ENCODE measurements at places on chromosomes 12 and 14.

DNA sequence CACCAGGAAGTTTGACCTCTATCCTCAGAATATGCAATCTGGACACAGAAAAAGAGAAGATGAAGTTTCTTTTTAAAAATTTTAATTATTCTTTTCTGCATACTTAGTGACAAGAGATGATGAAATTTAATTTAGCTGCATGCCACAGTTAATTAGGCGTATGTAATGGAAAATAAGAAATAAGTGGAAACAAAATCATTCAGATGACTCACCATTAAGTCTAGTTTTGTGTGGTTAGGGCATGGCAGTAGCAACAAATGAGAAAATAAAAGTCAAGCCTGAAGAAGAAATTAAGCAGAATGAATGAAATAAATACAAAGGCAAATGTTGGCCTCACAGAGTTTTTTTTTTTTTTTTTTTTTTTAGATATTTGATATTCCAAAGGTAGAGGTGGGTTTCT, 30.9 kb upstream of the KLRD1 start:
- no peak for DNase-seq

DNA sequence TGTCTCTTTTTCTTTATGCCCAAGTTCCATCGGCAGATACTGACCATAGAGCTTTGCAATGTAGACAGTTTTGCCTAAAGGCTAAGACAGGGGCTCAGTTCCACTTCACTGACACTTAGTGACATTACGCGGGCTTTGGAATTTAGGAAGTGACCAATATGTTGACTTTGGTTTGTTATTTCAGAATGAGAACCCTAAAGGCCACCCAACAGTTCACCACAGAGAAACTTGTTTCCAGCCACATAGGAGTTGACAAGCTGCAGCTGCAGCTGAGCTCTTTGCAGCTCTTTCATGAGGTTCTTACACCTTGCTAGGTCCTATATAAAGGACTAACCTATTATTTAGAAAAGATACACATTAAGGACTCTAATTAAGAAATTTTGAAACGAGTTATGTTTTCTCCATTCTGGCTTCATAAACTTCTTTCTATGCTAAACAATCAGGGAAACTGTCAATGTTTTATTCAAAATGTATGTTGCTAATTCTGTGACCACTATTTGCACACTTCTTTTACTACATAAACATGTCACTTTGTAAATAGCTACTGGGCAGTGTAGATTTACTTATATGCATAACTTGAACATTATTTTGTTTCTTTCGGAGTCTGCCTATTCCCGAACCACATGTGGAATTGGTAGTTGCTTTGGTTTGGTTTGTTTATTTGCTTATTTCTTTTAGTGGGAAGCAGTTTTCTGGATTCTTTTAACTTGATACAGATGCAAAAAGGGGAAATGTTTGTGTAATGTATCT, 18.5 kb upstream of the KLRD1 start:
- DNase-seq, result no peak

GRCh38 chr12:120261951-120262851, 3.3 kb downstream of the PXN start:
- DNase-seq, result peak; percentile 39

DNA sequence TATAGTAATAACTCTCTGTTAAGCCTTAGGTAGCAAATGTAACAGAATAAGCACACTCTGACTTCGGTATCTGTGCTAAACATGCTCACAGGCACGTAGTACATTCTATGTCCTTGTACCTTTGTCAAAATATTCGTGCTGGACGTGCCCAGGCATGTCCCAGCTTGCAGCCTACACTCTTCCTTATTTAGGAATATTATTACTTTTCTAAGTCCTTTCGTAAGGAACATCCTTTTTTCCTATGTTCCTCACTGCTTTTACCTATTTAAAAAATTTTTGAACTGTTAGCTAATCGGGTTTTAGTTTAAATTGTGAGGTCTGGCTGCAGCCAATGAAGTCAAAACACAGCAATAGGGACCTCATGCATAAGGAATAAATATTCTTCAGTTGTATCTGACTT, 24.1 kb upstream of the UBC start:
- DNase-seq, result no peak

DNA sequence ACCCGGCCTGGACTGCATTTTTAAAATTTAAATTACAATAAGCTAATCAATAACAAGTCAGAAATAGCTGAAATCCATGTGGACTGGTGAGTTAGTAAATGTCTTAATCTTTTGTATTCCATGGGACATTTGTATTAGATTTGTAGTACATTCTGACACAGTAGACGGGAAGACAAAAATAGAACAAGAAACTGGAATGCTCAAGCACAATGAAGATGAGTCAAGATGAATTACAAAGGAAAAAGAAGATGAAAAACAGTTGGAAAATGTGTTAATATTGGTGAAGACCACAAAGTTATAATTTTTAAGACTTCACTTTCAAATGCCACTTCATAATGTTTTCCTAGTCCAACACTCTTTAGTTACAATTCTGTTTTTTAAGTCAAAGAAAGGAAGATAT, 97.8 kb upstream of the FERMT2 start:
- no peak for DNase-seq

DNA sequence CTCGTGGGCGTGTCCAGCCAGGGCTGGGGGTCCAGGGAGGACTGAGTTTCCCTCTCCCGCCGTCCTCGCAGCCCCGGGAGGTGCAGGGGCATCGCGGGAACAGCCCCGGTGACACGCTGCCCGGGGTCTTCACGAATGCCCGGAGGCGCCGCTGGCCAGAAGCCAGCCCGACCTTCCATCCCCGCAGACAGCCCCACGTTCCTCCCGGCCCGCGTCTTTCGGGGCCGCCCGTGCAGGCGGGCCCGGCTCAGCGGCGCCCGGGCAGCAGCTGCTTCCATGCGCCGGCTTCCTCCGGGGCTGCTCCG, 827 bp upstream of the TEDC1 start:
- DNase-seq, result no peak

- DNase-seq, result no peak
These were observed 5.6 kb downstream of the CNIH1 start for GRCh38 chr14:54435500-54435981.

DNA sequence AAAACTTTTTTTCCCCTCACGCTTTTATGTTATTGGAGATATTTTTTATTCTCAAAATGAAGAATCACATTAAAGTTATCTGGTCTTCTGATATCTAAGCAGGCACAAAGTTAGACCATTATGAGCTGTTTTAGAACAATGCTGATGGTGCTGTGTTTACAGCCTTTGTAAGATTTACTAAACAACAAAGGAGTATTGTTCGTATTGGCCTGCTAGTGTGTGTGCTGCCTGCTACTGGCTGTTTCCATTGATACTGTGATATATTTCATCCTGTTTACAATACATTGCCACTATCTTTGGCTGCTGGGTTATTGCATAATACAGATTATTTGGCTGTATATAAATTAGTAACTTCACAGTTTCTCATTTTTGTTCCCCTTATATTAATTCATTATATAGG, 220.8 kb downstream of the ITPR2 start:
- DNase-seq, result no peak

- DNase-seq, result no peak
These were observed 44.7 kb upstream of the SINHCAF start for GRCh38 chr12:31370531-31371255.

- no peak for DNase-seq
These were observed 815 bp downstream of the COQ10A start for GRCh38 chr12:56267443-56268071.

DNA sequence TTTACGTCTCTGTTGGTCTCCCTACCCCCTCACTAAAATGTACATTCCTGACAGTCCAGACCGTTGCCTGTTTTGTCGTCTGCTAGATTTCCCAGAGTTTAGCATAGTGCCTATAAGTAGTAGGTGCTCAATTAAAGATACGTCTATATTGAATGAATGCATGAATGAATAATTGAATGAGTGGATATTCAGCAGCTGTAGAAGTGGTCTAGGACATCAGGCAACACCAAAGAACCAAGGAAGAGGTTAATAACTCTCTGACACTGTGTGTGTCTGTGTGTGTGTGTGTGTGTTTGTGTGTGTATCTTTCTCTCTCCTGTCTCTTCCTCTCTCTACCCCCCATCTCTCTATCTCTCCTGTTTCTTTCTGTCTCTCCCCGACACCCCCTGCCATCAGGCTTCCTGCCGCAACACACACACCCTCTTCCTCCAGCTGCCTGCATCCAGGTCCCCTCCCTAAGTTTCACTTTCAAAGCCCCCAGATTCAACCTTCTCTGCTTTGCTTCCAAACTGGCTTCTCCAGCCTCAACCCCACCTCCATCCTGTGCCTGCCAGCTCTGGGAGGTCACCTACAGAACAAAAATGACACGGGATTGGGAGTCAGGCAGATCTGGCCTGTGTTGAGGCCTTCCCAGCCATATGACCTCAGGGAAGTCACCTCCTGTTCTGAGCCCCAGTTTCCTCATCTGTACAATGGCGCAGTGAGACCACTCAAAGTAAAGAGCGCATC, 119.9 kb upstream of the NCOR2 start:
- peak; percentile 14 for DNase-seq

GRCh38 chr12:6288235-6288634, 22.2 kb upstream of the PLEKHG6 start:
- DNase-seq, result no peak

DNA sequence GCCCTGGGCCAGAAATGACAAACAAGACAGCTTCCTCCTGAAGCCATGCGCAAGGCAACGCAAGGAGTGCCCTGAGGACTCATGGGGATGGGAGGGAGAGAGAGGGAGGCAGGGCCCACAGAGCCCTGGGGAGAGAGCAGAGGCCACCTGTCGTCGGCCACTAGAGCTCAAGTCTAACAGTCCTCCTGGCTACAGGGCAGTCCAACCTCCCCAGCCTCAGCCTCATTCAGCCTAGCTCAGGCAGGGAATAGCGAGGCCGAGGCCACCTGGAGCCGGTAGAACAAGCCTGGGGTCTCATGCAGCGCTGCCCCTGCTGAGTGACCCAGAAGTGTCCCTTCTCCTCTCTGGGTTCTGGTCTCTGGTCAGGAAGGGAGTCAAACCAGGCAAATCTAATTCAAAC, 69.5 kb downstream of the BCL11B start:
- no peak for DNase-seq

GRCh38 chr12:12719496-12719895, 2.3 kb downstream of the CDKN1B start:
- DNase-seq, result peak; percentile 42

DNA sequence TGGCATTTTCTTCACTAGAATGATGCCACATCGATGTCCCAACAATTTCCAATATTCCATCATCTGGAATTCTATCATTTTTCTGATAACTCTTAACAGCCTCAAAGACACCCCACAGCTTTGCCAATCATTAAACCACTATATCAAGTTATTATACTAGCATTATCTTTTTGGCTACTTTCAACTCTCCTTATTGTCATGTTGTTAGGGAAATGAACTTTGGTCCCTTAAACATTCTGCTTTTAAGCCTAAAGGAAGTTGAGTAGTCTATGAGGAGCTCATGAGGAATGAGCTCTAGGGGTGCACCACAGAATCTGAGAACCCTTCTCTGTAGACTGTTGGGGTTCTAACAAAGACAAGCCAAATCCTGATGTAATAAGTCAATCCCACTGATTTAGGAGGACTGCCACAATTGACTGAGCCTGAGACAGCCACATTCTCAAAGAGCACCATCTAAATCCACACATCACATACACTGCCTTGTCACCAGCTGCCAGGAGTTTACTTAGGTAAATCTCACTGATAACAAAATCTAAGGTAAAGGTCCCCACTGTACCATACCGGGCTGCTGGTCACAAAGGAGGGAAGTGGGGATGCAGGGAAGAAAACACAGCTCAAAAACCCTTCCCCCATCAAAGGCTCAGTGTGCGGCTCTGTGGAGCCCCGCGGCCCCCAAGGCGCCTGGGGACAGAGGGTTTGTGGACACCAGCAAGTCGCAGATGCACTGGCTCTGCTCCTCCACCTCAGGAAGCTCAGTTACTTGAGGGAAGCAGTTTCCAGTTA, 58.2 kb downstream of the SETD3 start:
- no peak for DNase-seq

- DNase-seq, result peak; percentile 13
These were observed 68.5 kb downstream of the FBXO34 start for GRCh38 chr14:55339770-55340169.

DNA sequence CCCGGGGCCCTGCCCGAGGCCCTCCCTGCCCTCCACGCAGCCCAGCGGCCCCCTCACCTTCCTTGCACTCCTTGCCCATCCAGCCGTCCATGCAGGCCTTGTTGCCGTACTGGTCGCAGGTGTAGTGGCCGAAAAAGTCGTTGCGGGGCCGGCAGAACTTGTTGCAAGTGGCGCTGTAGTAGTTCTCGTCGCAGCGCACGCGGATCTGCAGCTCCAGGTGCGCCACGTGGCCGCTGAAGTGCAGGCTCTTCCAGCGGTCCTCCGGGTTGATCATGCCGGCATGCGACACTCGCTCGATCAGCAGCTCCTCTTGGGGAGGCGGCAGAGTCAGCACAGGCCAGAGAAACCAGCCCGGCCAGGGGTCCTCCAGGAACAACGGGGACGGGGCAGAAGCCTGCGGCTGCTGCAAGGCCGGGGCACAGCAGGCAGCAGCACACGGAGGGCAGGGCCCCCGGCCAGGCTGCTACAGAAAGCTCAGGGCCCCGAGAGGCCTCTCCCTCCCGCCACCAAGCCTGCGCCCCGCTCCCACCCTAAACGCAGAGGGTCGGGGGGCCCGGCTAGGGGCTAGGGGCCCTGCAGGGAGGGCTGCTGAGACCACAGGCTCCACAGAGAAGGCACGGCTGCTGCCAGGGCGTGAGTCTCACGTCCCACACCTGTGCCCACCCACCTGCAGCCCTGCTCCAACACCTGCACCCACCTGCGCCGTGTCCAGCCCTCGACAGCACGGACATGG, 12.7 kb downstream of the JAG2 start:
- no peak for DNase-seq

DNA sequence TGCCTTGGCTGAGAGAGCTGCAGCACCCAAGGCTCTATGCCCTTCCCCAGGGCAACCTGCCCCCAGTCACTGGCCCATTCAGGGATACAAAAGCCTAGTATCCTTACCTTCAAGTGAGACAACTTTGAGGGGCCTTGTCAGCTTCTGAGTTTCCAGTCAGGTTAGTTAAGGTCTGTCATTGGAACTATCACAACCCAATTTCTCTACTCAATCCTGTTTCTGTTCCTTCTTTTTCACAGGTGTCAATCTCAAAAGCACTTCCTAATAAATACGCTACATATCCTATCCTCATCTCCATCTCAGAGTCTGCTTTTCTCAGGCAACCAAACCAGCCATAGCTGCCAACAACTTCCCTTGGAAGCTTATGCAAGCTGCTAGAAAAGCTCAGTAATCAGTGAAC, 4.9 kb upstream of the PTGDR start:
- DNase-seq, result no peak

DNA sequence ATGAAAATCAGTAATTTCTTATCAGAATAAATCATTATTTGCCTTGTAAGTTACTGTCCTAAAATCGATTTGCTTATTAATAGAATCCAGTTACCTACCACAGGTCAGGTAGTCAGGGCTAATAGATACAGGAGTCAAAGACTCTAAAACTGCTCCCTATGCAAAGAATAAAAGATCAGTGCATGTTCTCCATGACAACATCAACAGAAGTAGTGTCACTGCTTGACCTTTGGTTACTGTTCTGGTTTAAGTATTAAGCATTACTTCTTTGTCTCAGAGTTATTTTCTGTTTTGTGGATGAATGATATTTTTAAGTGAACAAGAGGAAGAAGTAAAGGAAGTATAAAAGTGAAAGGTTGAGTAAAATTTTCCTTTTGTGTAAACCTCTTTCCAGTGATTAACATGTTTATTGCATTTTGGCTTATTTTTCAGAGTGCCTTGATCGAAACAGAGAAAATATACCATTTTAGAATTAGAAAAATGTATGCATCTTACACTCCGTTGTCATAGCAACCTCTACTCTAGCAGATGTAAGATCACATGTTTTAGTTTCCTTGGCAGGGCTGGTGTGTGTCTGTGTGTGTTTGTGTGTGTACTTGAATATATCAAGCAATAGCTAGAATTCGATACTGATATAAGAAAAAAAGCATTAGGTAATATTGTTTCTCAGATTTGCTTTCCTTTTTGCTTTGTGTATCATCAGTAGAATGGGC, 44.7 kb downstream of the ABCD2 start:
- DNase-seq, result no peak

Measured in CD4-positive, alpha-beta T cell treated with Interleukin-21 for 1 hour (primary cell).